ENCODE measurements at places on chromosomes 5 and 9.
A peak's percentile ranks its signal among the peaks of the same experiment; 100 is the strongest.

DNA sequence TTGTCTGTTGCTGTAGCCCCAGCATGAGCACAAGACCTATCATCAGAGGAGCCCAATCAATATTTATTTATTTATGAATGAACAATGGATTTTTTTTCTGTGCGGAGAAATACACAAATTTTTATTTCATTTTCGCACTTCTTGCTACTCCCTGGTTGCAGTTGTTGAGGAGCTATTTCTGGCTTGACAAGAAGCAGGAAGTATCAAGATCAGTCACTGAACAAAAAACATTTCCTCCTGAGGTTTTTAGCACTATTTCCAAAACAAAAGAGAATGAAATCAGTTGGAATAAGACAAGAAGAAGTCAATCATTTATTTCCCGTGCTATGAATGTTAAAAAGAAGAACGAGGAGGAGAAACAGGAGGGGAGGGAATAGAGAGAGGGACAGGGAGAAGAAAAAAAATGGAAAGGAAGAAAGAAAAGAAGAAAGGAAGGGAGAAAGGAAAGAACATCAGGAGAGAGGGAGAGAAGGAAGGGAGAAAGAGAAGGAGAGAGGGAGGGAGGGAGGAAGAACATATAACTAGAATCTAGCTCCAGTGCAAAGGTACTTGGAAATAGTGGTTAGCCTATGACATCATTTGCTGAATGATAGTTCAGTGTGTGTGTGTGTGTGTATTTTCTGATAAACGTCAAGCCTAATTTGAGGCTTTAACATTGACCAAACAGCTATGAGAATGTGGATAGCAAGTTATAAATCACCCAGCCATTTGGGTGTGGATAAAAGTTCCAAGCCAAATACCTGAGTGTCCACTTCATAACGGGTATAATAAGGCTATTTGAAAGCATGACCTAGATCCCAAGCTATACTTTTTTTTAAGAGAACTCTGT lies 586.0 kb downstream of the EBF1 start:
- DNase-seq: no peak

DNA sequence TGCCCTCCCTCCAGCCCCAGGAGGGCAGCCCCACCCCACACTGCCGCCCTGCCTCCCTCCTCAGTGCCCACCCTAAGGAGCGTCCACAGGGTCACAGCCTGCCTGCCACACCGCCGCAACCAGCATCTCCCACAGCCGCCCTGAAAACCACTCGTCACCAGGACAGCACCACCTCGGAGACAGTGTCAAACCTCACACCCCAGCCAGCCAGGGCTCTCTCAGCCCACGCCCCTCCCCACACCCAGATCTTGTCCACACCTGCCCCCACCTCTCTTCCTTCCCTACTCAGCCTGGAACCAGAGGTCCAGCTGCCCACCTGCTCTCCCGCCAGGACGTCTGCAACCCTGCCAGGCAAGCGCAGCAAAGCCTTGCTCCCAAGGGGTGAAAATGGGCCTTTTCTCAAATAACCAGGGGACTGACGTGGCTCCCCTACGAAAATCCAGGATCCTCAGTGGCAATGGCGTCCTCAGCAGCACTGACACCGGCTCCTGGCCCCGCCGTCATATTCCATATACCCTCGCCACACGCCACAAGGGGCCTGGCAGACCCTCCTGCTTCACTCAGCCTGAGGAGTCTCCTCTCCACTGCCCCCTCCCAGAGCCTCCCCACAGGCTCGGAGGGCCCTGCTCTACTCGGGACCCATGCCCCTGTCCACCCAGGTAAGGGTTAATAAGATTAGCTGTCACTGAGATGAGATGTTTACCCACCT lies 71.0 kb upstream of the ADAMTS2 start:
- no peak for DNase-seq

GRCh38 chr9:27195191-27195590 lies 86.2 kb downstream of the TEK start:
- DNase-seq: no peak

GRCh38 chr5:122515709-122516431 lies 203.8 kb downstream of the SNCAIP start:
- DNase-seq: peak; percentile 22

GRCh38 chr5:59321642-59322041 lies 571.9 kb downstream of the PDE4D start:
- no peak for DNase-seq

DNA sequence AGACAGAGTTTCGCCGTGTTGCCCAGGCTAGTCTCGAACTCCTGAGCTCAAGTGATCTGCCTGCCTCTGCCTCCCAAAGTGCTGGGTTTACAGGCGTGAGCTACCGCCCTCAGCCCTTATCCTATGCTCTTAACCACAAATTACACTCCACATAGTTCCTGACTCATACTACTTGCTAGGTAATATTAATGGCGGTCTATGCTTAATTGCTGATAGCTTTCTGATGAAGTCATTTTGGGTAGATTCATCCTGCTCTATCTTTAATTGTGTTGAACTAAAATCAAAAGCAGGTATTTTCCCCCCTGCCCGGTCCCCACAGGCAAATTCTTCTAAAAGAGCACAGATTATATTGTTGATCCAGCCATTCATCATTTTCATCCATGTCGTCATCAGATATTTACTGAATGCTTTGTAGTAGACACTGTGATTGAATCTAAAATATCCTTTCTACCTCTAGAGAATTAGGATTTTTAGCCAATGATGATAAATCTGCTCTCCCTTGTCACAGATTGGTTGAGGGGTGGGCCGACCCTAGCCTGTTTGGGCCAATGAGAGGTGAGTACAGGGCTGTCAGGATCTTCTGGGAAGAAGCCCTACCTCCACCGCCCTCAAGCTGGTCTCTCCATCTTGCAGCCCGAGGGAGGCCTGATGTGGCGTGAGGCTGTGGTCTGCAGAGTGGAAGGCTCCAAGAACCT lies 144.8 kb downstream of the NR3C1 start:
- no peak for DNase-seq

DNA sequence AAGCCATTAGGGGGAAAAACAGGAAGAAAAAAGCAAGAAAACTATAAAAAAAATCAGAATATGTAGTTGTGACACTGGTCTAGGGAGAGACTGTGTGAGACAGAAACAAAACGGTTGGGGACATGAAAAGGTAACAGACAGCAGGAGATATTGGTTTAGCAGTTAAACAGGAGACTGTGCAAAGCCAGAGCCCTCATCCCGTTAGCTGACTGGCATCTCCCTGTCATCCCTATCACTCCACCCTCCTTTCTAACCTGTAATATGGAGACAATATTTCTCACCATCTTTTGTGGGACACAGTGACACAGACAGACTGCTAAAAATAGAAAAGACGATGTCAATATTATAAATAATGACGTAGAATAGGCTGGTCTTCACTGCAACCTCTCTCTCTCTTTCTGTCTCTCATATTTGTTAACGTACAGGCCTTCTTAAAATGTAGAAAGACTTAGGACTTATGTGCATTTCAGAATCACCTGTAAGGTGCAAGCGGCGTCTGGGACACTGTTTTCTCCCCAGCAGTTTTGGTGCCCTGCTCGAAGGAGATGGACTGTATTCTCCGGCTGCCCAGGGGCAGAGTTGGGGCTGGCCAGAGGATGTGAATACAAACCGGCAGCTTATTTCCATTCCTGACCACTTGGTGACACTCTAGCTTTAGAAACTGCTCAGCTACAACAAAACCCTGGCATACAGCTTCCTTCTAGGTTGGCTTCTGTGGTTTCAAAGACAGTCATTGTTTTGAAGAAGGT lies 190.6 kb downstream of the MAT2B start:
- no peak for DNase-seq

- no peak for DNase-seq
These were observed 258.0 kb upstream of the CLINT1 start for GRCh38 chr5:158116965-158117364.

DNA sequence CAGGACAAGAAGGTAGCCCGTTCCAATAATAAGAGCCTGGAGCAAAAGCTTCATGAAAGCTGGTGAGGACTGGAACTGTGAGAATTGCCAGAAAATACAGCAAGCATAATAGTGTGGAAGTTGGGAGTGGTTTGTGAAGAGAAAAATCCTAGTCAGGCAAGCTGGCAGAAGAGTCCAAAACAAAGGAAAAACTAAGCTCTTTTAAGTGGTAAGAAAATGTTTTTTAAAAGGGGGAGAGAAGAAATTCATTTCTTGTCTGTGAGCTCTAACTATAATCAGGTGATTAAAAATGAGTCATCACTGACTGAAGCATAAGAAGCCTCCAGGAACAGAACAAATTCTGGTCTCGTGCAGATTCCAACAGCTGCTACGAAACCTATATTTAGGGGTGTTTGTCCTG lies 102.6 kb downstream of the CAAP1 start:
- DNase-seq: no peak

Data from SK-N-MC (cell line).